Activated CD4-positive, alpha-beta T cell treated with anti-CD3 and anti-CD28 coated beads for 1 hour (primary cell): ENCODE measurements at places on chromosomes 11 and 22.

DNA sequence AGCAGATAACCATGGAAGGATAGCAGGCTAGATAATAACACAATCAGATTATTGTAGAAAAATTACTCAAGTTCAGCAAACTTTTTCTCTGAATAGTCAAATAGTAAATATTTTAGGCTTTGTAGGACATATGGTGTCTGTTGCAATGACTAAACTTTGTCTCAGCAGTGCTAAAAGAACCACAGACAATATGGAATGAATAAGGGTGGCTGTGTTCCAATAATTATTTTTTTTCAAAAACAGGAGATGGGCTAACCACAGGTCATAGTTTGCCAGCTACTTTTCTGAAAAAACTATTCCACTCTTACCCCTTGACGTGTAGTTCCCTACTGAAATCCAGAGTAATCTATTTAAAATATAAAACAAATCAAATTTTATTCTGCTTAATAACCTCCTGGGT is 153.9 kb upstream of the LRRC4C start:
- DNase-seq, result no peak

DNA sequence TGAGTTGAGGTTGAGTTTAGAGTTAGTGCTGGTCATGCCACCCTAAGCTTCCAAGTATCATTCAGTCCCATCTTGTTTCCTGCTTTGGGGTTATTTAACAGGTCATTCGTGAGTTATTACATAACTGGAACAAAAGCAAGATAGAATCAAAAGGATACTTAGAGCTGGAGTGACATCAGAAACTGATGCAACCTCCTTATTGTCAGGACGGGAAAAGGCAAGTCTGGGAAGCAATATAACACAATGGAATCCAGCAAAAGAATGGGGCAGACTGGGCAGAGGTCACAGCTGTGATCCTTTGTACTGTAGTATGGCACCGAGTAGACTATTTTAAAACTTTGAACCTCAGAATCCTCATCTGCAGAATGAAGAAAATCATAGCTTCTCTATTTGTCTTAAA is 4.4 kb upstream of the PRSS23 start:
- DNase-seq, result no peak

DNA sequence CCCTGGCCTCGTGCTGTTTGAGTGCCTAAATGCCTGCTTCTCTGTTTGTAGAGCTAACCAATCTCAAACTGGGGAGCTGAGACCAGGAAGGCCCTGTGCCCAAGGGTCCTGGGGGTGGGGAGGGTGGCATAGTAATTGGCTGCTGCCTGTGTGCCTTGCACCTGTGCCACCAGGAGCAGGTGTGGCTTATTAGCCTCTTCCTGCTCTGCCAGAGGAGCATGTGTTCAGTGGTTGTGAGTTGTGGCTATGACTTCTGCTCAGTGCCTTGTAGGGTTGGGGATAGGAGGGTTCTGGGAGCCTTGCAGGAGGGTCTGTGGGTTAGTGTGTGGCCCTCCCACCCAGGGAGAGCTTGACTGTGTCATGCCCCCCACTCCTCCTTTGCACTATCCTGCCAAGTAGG is 109.2 kb downstream of the ZBTB16 start:
- no peak for DNase-seq

GRCh38 chr22:37618674-37619073 is 10.0 kb downstream of the GGA1 start:
- DNase-seq, result no peak

GRCh38 chr22:28379075-28379779 is 300.4 kb downstream of the TTC28 start:
- no peak for DNase-seq

DNA sequence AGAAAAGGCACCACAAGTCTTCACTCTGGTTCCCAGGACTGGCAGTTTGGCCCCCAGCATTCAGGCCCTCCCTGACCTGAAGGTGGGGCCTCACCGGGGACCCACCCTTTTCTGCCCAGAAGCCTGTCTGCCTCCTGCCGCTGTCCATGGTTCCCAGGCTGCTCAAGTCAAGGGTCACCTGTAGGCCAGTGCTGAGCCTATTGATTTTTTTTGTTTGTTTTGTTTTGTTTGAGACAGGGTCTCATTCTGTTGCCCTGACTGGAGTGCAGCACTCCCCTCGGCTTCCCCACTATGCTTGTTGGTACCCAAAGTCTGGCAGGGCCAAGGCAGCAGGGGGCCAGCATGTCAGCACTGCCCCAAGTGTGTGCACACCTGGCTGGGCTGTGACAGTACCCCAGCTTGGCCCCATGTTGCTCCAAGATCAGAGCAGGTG is 11.0 kb upstream of the MED17 start:
- no peak for DNase-seq

DNA sequence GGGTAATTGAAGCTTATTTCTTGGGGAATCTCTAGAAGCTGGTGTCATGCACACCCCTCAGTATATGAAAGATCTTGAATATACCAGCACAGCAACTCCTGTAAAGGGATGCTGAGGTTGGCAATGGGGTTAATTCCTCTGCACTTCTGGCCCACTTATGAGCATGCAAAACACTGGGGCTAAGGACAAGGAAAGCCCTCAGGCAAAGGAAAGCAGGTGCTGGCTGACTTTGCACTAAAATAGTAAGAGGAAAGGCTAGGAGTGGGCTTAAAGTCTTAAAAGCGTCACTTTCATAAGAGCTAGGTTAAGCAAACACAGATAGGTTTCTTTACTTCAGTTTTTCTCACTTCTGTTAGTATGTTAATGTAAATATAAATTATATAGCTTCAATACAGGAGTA is 572.6 kb upstream of the LUZP2 start:
- no peak for DNase-seq
